ENCODE measurements at places on chromosomes 7 and 10. TPM values are rescaled to one million over a fixed set of nuclear protein-coding genes. Genes with fewer than 3 reads are reported as not detected.

Gene ARMS2
- not detected for total RNA-seq

GRCh38 chr7:83695128-83695960 lies 46.4 kb upstream of the SEMA3E start:
- no peaks in the 10 kb centered on the region for H3K36me3 ChIP-seq
- no peak for DNase-seq

Gene VIM
- 14.8 TPM for total RNA-seq

- no peak overlapping the region for H3K4me3 ChIP-seq
- H3K27ac ChIP-seq: no peak overlapping the region
- DNase-seq: no peak
- no peaks in the 10 kb centered on the region for H3K4me1 ChIP-seq
Observed at GRCh38 chr7:44674381-44674780, 68.0 kb downstream of the OGDH start.
